Mucosa of gallbladder (tissue), 1 donor: ENCODE measurements at places on chromosomes 2 and 18. TPM values are rescaled to one million over a fixed set of nuclear protein-coding genes. Genes with fewer than 3 reads are reported as not detected.

DNA sequence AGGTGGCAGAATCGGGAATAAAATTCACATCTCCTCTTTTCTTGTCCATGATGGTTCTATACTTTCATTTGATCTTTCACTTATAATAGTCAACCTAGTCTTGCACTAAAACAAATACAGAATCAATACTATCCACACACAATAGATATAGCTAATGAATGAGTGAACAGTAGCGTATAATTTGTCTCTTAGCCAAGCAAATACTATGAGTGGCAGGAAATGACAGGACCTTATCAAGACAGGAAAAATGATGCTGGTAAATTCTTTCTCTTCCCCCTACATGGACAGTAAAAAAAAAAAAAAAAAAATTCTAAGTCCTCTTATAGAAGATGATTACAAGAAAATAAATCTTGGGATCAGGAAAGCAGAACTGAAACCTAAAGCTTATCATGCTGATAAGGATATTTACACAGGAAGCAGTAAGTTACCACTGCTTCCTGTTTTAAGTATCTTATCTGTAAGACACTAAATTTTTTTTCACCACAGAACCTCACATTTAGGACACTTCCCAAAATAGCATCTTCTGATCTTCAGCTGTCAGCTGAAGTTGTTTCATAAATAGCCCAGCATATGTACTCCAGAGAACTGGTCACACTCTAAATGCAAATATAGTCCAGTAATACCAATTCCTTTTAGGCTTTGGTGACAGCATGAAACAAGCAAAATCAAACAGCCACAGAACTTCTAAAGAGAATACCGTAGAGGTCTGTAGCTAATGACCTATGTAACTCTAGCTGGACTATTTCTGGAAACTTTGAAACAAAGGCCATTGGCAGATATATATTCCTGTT, 27.0 kb downstream of the IRS1 start:
- DNase-seq = no peak

DNA sequence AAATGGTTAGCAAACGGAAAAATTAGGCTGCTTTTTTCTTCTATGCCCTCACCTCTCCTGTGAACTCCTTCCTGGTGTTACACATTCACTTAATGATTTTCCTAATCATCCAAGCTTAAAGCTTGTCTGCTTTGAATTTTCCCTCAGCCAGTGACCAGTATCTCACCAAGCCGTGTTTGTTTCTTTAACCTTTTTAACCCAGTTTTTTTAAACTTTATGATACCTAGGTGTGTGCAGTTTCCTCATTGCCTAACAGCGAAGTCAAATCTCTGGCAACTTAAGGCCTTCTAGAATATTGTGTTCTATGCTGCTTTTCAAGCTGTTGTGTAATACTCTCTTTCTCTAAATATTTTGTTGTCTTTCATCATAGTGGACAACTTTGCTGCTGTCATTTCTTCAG, 113.0 kb downstream of the PIK3C3 start:
- no peak for DNase-seq

GRCh38 chr18:70058916-70059315, 111.2 kb upstream of the CD226 start:
- DNase-seq = no peak

- DNase-seq = no peak
Observed at GRCh38 chr2:192195548-192196418, 1.1 kb upstream of the TMEFF2 start.

The AQP12B gene
- total RNA-seq = not detected

The CDH19 gene
- total RNA-seq = 4.0 TPM

GRCh38 chr2:215751200-215751910, 262.0 kb downstream of the MREG start:
- DNase-seq = no peak

The RBKS gene
- 3.9 TPM for total RNA-seq

The MYO3B gene
- 0.23 TPM for total RNA-seq

DNA sequence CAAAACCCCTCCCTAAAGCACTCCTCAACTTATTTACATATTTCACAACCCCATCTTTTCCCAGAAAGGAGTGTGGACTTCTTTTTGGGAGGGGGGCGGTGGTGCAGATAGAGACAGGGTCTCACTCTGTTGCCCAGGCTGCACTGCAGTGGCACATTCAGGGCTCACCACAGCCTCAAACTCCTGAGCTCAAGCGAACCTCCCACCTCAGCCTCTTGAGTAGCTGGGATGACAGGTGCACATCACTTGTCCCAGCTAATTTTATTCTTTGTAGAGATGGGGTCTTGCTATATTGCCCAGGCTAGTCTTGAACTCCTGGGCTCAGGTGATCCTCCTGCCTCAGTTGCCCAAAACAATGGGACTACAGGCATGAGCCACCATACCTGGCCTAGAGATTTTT, 44.1 kb downstream of the ADCY3 start:
- DNase-seq = no peak

GRCh38 chr2:163944347-163944737, 208.5 kb upstream of the FIGN start:
- no peak for DNase-seq
